ENCODE measurements at places on chromosomes 3 and 15.

DNA sequence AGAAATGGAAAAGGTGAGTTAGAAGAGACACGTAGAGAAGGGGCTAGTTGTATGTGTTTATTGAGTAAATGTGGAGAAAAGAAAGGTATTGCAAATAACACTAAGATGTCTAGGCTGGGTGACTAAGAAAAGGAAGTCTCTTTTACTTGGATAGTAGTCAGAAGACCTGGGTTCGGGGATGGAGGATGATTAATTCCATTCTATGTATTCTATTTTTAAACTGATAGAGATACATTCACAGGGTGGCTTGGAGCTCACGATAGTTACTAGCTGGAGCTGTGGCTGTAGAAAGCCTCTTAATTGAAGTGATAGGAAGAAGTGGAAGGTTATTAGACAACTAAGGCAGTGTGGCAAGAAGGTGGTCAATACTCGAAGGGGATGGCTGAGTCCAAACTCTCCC is 65.9 kb upstream of the TNIK start:
- DNase-seq, result no peak

GRCh38 chr3:17969985-17970568 is 227.6 kb upstream of the TBC1D5 start:
- DNase-seq, result no peak

GRCh38 chr3:195249858-195250464 is 21.0 kb downstream of the XXYLT1 start:
- DNase-seq, result no peak

DNA sequence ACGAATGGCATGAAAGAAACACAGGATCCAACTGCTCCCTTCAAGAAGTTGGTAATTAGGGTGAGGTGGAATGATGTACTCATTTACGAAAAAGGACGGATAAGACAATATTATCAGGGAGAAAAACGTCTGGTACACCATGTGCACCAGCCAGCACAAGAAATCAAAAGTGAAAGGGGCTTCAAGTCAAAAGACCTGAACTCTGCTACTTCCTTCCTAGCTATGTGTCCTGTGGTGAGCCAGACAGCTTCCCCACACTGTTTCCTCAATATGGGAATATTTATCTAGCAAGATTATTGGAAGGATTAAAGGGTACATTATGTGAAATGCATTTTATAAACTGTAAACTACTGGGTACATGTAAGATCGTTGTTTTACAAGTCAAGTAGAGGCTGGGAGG is 33.9 kb downstream of the RAB27A start:
- no peak for DNase-seq

DNA sequence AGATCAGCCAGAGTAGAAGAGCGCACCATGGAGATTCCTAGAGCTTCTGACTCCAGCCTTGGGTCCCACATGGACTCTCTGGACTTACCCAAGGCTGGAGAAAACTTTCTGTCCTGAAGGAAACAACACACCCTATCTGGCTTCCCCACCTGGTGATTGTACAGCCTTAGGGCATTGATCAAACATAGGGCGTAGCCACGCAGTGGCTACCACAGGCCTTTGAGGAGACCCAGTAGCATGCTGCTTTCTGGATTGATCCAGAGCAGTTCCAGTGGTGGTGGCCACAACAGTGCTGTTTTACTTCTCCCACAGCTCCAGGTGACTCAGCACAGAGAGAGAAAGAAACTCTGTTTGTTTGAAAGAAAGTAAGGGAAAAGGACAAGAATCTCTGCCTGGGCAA is 23.5 kb downstream of the PYDC2 start:
- DNase-seq, result no peak

DNA sequence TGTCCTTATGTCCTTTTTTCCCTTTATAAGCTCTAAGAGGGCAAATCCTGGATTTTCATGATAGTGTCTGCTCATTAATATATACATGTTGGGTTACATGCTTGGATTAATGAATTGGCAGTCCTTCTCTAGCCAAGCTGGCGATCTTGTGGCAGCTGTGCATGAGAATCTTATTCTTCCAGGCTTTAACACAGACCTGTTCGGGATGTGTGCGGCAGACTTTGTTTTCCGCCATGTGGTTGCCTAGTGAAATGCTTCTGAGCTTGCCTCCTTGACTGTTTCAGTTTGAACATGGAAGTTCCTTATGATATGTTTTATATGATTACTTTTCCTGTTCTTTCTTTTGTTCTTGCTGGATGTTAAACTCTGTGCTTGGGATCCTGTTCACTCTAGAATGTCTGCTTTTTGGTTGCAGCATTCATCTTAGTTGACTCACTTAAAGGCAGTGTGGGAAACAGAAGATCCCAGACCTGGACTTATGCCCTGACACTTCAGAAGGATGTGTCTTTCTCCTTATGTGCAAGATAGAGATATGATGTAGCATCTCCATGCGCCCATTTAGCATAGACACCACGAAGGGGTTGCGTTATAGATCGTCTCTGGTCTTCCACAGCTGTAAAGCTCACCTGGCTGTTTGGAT is 7.2 kb downstream of the CHCHD6 start:
- no peak for DNase-seq

GRCh38 chr15:85630311-85630710 is 164.4 kb downstream of the KLHL25 start:
- DNase-seq, result no peak

- peak; percentile 37 for DNase-seq
These were observed 675 bp downstream of the RBM15B start for GRCh38 chr3:51391566-51392354.

Measured in activated T-helper 1 cell treated with Interleukin-2 at 50 U/mL for 16 hours (primary cell).